ENCODE measurements at places on chromosomes 3 and 15. TPM values are rescaled to one million over a fixed set of nuclear protein-coding genes. Genes with fewer than 3 reads are reported as not detected.

- peak; percentile 36 for DNase-seq
These were observed 49.6 kb upstream of the PPARG start for GRCh38 chr3:12239301-12239700.

GRCh38 chr3:43923104-43923882 is 232.6 kb downstream of the ABHD5 start:
- no peak for DNase-seq

DNA sequence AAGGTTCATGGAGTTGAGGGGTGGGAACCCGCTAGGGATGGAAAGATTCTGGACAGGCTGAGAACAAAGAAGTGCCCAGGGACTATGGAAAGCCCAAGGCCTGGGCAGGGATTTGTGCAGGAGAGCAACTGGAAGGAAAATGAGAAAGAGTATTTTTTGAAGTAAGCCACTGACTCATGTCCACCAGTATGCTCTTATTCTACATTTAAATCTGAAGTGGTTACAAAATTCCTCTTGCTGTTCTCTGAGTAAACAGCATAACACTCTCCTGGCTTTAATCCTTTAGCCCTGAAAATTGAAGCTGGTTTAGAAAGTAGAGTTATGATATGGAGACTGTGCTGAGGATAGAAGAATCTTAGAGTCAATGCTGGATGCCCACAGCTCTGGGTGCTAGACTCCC is 165.2 kb downstream of the ISL2 start:
- DNase-seq, result no peak

DNA sequence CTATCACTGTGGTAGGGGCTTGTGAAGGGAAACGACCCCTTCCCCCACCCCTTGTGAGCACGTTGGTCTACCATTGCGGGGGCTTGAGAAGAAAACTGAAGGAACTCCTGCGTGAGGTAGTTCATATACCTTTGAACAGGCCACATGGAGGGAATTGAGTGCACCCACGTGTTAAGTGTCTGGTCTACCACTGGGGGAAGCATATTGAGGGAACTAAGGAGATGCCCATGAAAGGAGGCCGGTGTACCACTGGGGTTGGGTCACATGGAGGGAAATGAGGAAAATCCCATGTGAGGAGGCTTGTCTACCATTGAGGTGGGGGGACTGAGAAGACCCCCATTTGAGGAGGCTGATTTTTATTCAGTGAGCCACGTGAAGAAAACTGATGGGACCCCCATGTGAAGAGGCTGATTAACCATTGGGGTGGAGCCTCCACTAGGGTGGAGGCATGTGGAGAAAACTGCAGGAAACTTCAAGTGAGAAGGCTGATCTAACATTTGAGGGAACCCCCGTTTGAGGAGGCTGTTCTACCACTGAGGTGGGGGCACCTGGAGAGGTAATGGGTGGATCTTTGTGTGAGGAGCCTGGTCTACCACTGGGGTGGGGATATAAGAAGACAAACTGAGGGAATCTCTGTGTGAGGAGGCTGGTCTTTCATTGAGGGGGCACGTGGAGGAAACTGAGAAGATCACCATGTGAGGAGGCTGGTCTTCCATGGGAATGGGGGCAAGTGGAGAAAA is 163.2 kb downstream of the FBLN2 start:
- DNase-seq, result peak; percentile 1

GRCh38 chr3:152083135-152083534 is 185.6 kb upstream of the MBNL1 start:
- no peak for DNase-seq

GRCh38 chr3:143120716-143121240 is 1.2 kb downstream of the CHST2 start:
- DNase-seq, result no peak

DNA sequence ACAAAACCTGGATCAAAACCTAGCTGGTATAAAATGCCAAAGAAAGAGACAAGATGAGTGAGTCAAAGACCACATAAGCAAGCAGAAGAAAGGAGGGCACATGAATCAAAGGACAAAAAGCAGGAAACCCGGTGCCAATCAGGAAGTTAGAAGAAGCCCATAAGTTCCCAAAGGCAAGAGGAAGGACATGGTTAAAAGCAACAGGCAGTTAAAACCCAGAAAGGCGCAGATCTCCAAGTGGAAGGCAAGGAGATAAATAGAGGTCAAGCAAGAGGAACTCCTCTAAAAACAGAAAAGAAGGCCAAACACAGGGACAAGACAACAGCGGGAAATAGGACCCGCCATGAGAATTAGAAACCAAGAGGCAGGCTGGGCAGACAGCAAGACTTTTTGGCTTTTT is 4.4 kb downstream of the TMOD2 start:
- DNase-seq, result no peak

DNA sequence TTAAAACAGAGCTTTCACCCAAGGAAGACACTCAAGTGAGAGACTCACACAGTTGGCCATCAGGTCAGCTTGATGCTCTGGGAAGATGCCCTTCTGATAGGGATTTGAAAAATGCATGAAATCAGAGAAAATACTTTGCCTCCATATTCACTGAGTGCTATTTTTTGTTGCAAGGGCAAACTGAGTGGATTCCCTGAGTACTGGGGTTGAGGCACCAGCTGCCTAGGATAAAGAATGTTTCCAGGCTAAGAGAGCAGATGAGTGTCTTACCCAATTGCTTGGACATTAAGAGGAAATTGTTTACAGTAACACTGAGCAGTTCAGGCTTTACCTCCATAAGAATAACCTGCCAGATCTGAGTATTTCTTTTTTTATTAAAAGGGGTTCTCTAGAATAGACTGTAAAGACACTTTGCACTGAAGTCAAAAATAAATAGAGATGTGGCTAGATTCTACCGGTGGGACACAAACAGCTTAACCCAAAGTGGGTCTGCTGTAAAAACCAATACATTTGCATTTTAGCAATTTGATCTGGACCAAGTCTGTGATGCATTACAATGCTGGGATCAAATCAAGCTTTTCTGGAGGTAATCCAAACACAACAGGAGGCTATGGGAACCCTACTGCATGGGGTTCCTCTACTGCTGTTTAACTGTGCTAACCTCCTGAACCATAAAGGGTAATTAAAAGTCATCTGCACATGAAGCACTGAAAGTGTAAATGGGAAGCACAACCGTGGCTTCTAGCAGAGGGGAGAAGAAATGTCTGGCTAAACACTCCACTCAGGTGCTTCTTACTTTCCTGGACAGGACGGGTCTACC is 238.8 kb upstream of the WNT5A start:
- no peak for DNase-seq

DNA sequence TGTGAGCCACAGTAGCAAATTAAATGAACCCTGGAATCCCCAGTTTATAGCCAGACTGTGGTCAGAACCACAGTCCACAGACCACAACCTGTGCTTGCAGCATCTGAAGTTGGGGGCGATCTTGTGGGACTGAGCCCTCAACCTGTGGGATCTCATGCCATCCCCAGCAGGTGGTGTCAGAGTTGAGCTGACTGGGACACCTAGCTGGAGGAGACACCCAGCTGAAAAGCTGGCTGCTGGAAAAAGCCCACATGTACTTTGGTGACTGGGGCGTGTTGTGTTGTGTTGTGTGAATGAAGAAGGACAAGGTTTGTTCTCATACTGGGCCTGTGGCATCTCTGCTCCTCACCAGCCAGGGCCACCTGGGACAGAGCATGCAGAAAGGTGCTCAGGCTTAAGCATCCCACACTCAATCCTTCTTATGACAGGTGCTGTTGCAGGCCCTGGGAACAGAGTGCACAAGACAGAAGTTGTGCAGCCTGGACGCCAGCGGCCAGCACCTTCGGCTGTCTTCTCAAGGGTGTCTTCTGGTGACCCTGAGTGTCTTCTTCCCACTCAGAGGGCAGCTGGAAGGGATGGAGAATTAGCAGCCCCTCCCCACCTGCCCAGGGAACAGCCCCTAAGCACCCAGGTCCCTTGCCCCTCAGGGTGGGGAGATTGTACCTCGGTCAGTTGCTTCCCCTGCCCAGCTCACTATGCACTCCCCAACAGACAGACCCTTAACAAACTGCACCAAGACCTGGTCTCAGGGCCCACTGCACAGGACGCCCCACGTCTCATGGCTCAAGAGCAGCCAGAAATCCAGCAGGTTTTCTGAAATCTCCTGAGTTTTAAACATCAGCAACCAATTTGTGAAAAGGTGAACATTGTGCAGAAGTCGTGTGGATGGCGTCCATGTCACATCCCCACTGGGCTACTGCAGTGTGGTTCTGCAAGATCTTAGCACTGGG is 2.2 kb upstream of the UROC1 start:
- DNase-seq, result peak; percentile 7

DNA sequence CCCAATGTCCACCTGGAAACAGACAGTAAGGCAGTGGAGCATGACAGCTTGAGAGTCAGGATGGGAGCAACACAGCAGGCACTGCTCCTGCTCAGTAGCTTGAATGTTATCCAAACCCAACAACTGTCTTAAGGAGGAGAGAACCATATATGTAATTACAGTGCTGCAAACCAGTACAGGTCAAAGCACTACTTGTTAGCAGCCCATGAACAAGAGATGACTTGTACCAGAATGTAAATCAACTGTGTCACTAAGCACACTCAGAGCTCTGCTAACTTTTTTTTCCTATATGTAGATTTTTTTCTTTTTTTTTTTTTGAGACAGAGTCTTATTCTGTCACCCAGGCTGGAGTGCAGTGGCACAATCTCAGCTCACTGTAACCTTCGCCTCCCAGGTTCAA is 87.1 kb downstream of the ANO10 start:
- DNase-seq, result no peak

- DNase-seq, result no peak
These were observed 87.5 kb downstream of the FAM43A start for GRCh38 chr3:194773216-194773615.

- no peak for DNase-seq
These were observed 48.8 kb downstream of the NSMCE3 start for GRCh38 chr15:29220852-29221251.

DNA sequence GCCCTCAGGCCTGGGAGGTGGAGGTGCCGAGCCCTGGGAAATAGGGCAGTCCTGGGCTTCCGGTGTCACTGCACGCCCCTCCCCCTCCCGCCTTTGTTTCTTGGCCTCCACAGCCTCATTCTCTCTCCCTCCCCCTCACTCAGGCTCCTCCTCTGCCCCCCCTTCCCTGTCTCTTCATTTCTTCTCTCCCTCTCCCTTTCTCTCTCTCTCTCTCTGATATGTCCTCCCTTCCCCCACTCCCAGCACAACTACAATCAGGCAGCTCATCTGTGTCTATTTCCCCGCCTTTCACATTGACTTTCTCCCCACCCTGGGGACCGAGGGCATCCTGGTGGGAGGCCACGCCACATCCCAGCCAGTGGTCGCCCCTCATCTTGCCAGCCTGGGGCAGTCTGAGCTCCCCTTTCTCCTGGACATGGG is 40.2 kb downstream of the IDH2 start:
- peak; percentile 69 for DNase-seq

GRCh38 chr15:75606711-75607699 is 18.5 kb downstream of the SNUPN start:
- DNase-seq, result no peak

GRCh38 chr3:108462899-108463298 is 47.5 kb downstream of the MYH15 start:
- no peak for DNase-seq

GRCh38 chr3:119825820-119826219 is 43.9 kb downstream of the NR1I2 start:
- no peak for DNase-seq

- DNase-seq, result no peak
These were observed 9.4 kb upstream of the SMCO1 start for GRCh38 chr3:196524527-196524926.

Gene RAB43
- total RNA-seq, result 2.6 TPM

Gene CAMK2N2
- total RNA-seq, result 0.17 TPM

Gene PPP2R3A
- total RNA-seq, result 48.5 TPM

Gene ACOX2
- total RNA-seq, result 29.4 TPM

Gene CMC1
- 28.0 TPM for total RNA-seq
